ENCODE measurements at places on chromosomes 13 and 19. TPM values are rescaled to one million over a fixed set of nuclear protein-coding genes. Genes with fewer than 3 reads are reported as not detected.

The FGF9 gene
- total RNA-seq: 0.50 TPM

GRCh38 chr19:39518975-39519374, 4.0 kb downstream of the SELENOV start:
- peaks cover 35% of the 10 kb centered on the region for H3K27me3 ChIP-seq
- no peak overlapping the region for H3K4me3 ChIP-seq
- H3K36me3 ChIP-seq: no peaks in the 10 kb centered on the region
- H3K4me1 ChIP-seq: peaks cover 14% of the 10 kb centered on the region
- no peak for DNase-seq

The ZSCAN4 gene
- not detected for total RNA-seq

DNA sequence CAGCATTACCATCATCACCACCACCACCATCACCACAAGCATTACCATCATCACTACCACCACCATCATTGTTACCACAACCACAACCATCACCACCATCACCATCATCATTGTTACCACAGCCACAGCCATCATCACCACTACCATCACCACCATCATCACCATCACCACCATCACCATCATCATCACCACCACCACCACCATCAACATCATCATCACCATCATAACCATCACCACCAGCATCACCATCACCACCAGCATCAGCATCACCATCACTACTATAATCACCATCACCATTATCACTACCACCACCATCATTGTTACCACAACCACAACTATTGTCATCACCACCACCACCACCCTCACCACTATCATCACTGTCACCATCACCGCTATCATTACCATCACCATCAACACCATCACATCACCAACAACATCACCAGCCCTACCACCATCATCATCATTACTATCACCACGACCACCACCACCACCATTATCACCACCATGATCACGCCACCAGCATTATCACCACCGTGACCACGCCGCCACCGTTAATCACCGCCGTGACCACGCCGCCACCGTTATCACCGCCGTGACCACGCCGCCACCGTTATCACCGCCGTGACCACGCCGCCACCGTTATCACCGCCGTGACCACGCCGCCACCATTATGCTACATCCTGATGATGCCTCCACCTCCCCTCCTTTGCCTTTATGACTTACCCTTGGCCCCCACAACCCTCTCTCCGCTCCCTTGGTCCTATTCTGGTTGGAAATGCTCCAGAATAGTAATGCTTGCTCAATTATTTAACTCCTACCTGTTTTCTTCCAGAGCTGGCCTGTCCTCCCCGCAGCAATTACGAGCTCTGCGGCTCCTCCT, 10.0 kb upstream of the FXYD3 start:
- peaks cover 2% of the 10 kb centered on the region for H3K36me3 ChIP-seq
- no peak overlapping the region for H3K27ac ChIP-seq
- no peaks in the 10 kb centered on the region for H3K27me3 ChIP-seq
- DNase-seq: no peak
- no peak overlapping the region for H3K4me3 ChIP-seq

The RAB3A gene
- 3.9 TPM for total RNA-seq

The NR1H2 gene
- 49.6 TPM for total RNA-seq

The FCAR gene
- total RNA-seq: not detected

GRCh38 chr13:94480672-94481145, 1.2 kb upstream of the DCT start:
- H3K4me1 ChIP-seq: peaks cover 6% of the 10 kb centered on the region
- no peak for DNase-seq
- peak overlapping the region; percentile 50 for H3K27ac ChIP-seq
- no peak overlapping the region for H3K4me3 ChIP-seq
- H3K36me3 ChIP-seq: no peaks in the 10 kb centered on the region

The PGLYRP1 gene
- not detected for total RNA-seq

DNA sequence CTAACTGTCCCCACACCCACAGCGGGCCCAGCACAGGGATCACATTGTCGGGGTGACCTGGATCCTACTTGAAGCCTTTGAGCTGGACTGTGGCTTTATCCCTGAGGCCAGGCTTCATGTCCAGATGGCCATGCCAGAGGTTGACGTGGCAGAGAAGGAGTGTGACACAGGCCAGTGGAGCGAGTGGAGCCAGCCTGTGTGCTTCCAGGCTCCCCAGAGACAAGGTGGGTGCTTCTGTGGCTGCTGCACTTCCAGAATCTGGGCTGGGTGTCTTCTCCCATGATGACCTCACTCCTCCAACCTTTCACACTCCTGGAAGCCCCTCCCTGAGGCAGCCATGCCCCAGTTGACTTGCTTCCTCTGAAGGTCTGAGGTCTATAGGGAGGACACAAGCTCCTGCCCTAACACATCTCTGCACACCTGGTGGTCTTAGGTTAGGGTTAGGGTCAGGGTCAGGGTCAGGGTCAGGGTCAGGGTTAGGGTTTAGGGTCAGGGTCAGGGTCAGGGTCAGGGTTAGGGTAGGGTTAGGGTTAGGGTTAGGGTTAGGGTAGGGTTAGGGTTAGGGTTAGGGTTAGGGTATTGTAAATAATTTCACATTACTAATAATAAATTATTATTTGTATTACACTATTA, 13.1 kb upstream of the MZF1 start:
- peaks cover 14% of the 10 kb centered on the region for H3K36me3 ChIP-seq
- H3K4me3 ChIP-seq: no peak overlapping the region
- no peak for DNase-seq

- no peak for DNase-seq
- H3K27me3 ChIP-seq: peaks cover 8% of the 10 kb centered on the region
- peaks cover 4% of the 10 kb centered on the region for H3K4me1 ChIP-seq
- H3K4me3 ChIP-seq: no peak overlapping the region
- H3K36me3 ChIP-seq: no peaks in the 10 kb centered on the region
Observed at GRCh38 chr13:103282571-103283450, 216.6 kb upstream of the SLC10A2 start.

- no peak overlapping the region for H3K27ac ChIP-seq
- DNase-seq: no peak
- no peaks in the 10 kb centered on the region for H3K27me3 ChIP-seq
Observed at GRCh38 chr13:93355094-93355493, 128.5 kb downstream of the GPC6 start.

DNA sequence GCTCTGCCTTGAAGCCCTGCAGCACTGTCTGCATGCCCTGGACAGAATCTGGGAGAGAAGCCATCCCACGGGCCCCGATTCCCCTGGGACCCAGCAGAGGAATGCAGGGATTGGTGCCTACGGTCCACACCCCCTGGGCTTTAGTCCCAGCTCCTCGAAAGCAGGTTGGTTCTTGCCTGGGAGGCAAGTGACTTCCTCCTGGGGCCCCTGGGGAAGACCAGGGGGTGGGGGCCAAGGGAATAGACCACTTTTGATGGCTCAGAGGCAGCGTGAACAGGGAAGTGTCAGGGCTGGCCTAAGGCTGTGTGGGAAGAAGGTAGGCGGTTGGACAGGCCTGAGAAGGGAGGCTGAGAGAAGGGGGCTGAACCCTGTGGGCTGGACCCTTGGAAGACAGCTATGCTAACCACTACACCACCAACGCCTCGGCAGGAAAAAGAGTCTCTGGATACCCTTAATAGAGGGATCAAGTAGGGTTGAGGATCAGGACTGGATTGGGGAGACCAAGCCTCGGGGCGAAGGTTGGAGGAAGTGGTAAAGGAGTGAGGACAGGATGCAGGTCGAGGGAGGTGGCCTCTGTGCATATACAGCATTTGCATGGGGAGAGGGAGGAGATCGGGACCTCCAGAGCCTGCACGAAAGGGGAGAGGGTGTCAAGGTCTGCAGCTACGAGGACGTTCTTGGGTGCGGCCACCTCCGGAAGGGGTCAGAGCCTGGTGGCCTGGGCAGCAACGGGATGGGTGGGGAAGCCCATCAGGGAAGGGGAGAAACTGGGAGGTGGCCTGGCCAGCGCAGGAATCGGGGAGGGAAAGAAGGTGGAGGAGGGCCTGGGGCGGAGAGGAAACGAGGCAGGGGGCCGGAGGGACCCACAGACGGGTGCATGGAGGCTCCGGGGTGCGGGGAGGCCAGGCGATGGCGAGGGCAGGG, 709 bp downstream of the DPP9 start:
- H3K27ac ChIP-seq: peak overlapping the region; percentile 90
- peaks cover 12% of the 10 kb centered on the region for H3K27me3 ChIP-seq
- no peak for DNase-seq
- H3K4me3 ChIP-seq: peak overlapping the region; percentile 94

The CYP4F2 gene
- total RNA-seq: not detected

The CACNA1A gene
- total RNA-seq: 0.54 TPM

GRCh38 chr13:19959141-19959830, 759 bp downstream of the ZMYM2 start:
- peak; percentile 75 for DNase-seq
- peak overlapping the region; percentile 95 for H3K27ac ChIP-seq
- H3K27me3 ChIP-seq: no peaks in the 10 kb centered on the region
- H3K36me3 ChIP-seq: peaks cover 17% of the 10 kb centered on the region
- peak overlapping the region; percentile 89 for H3K4me3 ChIP-seq

DNA sequence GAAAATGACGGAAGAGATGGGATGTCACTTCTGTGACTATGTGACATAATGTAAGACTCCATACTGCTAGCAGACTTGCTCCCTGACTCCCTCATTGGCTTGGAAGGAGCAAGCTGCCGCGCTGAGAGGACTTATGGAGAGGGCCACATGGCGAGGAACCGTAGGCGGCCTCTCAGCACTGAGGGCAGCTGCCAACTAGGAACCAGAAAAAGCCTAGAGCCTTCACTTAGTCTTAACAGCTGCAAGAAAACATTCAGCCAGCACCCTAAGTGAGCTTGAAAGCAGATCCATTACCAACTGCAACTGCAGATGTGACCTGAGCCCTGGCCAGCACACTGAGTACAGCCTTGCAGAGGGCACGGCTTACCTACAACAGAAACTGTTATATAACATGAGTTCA, 33.9 kb downstream of the USP12 start:
- H3K27ac ChIP-seq: no peak overlapping the region
- peaks cover 38% of the 10 kb centered on the region for H3K36me3 ChIP-seq
- peaks cover 61% of the 10 kb centered on the region for H3K4me1 ChIP-seq
- no peak for DNase-seq
- no peak overlapping the region for H3K4me3 ChIP-seq
- H3K27me3 ChIP-seq: no peaks in the 10 kb centered on the region

- DNase-seq: no peak
- no peak overlapping the region for H3K4me3 ChIP-seq
- H3K4me1 ChIP-seq: no peaks in the 10 kb centered on the region
Observed at GRCh38 chr13:94454906-94455305, 24.6 kb downstream of the DCT start.

The ZNF729 gene
- total RNA-seq: not detected

DNA sequence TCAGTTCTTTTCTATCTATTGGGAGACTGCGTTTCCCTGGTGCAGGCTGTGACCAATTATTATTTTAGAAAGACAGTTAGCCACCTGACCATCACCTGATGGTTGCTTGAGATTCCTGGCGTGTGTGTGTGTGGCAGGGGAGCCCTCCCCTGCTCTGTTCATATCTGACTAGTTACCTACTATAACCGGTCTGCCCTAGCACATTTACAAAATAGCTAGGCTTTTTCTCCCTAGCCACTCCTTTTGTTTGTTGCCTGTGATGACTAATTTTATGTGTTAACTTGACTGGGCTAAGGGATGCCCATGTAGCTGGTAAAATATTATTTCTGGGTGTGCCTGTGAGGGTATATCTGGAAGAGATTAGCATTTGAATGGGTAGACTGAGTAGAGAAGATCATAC, 76.9 kb downstream of the OLFM4 start:
- peaks cover 4% of the 10 kb centered on the region for H3K27me3 ChIP-seq
- H3K4me3 ChIP-seq: no peak overlapping the region
- no peak for DNase-seq
- no peaks in the 10 kb centered on the region for H3K4me1 ChIP-seq
- no peak overlapping the region for H3K27ac ChIP-seq
- no peaks in the 10 kb centered on the region for H3K36me3 ChIP-seq

GRCh38 chr13:99226513-99226912, 25.9 kb downstream of the UBAC2 start:
- H3K27me3 ChIP-seq: no peaks in the 10 kb centered on the region
- DNase-seq: no peak
- H3K27ac ChIP-seq: peak overlapping the region; percentile 62
- H3K36me3 ChIP-seq: peaks cover 47% of the 10 kb centered on the region
- H3K4me3 ChIP-seq: no peak overlapping the region

The FOXA3 gene
- total RNA-seq: 0.39 TPM

GRCh38 chr13:80469105-80469852, 128.4 kb upstream of the SPRY2 start:
- H3K4me1 ChIP-seq: no peaks in the 10 kb centered on the region
- H3K27ac ChIP-seq: no peak overlapping the region
- no peaks in the 10 kb centered on the region for H3K36me3 ChIP-seq

The ANKLE1 gene
- 23.2 TPM for total RNA-seq

GRCh38 chr13:41019011-41019487, at the start of gene ELF1:
TSS of gene ELF1 (minus strand) at chr13:41019316. CDS start at chr13:40982054, 37,262 bp downstream.
- peaks cover 16% of the 10 kb centered on the region for H3K36me3 ChIP-seq
- DNase-seq: peak; percentile 40
- H3K4me1 ChIP-seq: peaks cover 45% of the 10 kb centered on the region
- H3K27ac ChIP-seq: peak within 1 kb of the TSS; percentile 99
- H3K27me3 ChIP-seq: no peaks in the 10 kb centered on the region

The SERTM1 gene
- not detected for total RNA-seq

DNA sequence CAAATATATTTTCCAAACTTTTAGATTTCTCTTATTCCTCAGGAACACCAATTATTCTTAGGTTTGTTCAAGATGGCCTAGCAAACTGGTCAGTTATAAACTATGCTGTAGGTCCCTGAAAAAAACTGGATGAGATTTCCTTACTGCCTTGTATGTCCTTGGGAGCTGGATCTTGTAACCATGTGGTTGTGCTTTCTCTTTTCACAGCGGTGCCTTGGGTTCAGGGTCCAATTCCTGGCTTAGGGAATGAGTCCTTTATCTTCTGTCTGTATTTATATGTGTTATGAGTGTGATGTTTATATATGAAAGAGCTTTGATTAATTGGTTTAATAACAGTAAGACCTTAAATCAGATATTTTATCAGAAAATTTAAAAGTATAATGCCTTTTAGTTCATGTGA, 23.5 kb upstream of the GRTP1 start:
- no peak overlapping the region for H3K4me3 ChIP-seq
- H3K27me3 ChIP-seq: peaks cover 5% of the 10 kb centered on the region
- peaks cover 4% of the 10 kb centered on the region for H3K36me3 ChIP-seq

- H3K27ac ChIP-seq: peak overlapping the region; percentile 82
- peak overlapping the region; percentile 15 for H3K4me3 ChIP-seq
- DNase-seq: no peak
- H3K36me3 ChIP-seq: peaks cover 29% of the 10 kb centered on the region
- no peaks in the 10 kb centered on the region for H3K27me3 ChIP-seq
- H3K4me1 ChIP-seq: peaks cover 82% of the 10 kb centered on the region
Observed at GRCh38 chr19:15318241-15318691, 14.1 kb downstream of the BRD4 start.

GRCh38 chr19:1154731-1155351, 19.2 kb downstream of the SBNO2 start:
- H3K27ac ChIP-seq: no peak overlapping the region
- H3K4me3 ChIP-seq: no peak overlapping the region
- no peaks in the 10 kb centered on the region for H3K27me3 ChIP-seq
- DNase-seq: no peak
- H3K36me3 ChIP-seq: peaks cover 2% of the 10 kb centered on the region
- no peaks in the 10 kb centered on the region for H3K4me1 ChIP-seq

GRCh38 chr19:16293118-16294091, 31.2 kb upstream of the KLF2 start:
- no peak overlapping the region for H3K27ac ChIP-seq
- peaks cover 3% of the 10 kb centered on the region for H3K27me3 ChIP-seq
- no peaks in the 10 kb centered on the region for H3K36me3 ChIP-seq
- DNase-seq: no peak
- H3K4me1 ChIP-seq: no peaks in the 10 kb centered on the region
